ENCODE measurements at places on chromosomes 11 and 22.

DNA sequence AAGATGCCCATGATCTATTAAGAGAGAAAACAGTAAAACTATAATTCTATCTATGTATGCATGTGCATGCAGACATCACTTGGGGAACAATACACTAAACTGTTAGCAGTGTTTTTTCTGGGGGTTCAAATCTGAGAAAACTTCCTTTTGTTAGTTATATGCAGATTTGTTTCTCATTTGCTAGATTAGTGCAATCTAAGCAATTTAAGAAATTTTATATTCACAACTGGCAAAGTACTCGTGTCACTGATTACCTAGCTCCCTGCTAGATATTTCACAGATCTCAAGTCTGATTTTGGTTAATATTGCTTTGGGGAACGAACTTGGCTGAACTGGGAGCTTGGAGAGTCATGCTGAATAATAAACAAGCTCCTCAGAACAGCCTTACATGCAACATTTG is 14.9 kb upstream of the OSBP start:
- DNase-seq, result no peak

GRCh38 chr22:20659920-20660319 is 114.0 kb upstream of the SERPIND1 start:
- no peak for DNase-seq

DNA sequence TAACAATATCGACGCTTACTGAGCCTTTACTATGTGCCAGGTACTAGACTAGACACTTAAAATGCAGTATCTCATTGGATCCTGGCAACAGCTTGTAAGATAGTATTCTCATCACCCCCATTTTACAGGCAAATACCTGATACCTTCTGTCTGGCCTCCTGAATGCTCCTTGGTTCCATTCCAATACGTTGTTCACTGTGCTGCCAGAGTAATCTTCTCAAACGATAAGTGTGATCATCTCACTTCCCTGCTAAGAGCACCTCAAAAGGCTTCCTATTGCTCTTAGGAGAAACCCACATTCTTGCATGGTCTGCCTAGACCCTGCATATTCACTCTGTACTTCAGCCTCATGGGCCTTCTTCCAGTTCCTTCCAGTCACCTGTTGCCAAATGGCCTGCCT is 1.3 kb upstream of the NRIP3 start:
- DNase-seq, result no peak

DNA sequence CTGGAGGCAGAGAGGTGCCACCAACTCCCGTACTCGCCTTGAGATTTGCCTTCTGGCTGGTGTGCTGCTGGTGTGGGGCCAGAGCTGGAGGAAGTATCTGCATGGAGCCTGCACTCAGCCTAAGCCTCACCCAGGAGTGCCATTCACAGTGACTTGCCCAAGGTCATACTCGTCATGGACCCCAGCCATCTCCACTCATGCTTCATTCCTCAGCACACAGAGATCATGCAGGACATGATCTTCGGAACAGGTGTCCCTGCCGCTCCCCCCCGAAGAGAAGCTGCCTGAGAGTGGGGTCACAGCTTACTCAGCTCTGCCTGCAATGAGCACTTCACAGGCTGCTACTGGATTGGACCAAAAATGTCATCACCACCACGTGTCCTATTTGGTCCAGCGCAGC is 49.0 kb downstream of the PC start:
- DNase-seq, result no peak

- no peak for DNase-seq
These were observed 1077.3 kb downstream of the TBC1D22A start for GRCh38 chr22:47839595-47840227.

- no peak for DNase-seq
These were observed 23.7 kb downstream of the NCF4 start for GRCh38 chr22:36884349-36885158.

GRCh38 chr11:76152086-76152681 is 54.1 kb downstream of the WNT11 start:
- DNase-seq, result peak; percentile 74

- DNase-seq, result no peak
These were observed 64.3 kb downstream of the C22orf31 start for GRCh38 chr22:28997342-28997741.

DNA sequence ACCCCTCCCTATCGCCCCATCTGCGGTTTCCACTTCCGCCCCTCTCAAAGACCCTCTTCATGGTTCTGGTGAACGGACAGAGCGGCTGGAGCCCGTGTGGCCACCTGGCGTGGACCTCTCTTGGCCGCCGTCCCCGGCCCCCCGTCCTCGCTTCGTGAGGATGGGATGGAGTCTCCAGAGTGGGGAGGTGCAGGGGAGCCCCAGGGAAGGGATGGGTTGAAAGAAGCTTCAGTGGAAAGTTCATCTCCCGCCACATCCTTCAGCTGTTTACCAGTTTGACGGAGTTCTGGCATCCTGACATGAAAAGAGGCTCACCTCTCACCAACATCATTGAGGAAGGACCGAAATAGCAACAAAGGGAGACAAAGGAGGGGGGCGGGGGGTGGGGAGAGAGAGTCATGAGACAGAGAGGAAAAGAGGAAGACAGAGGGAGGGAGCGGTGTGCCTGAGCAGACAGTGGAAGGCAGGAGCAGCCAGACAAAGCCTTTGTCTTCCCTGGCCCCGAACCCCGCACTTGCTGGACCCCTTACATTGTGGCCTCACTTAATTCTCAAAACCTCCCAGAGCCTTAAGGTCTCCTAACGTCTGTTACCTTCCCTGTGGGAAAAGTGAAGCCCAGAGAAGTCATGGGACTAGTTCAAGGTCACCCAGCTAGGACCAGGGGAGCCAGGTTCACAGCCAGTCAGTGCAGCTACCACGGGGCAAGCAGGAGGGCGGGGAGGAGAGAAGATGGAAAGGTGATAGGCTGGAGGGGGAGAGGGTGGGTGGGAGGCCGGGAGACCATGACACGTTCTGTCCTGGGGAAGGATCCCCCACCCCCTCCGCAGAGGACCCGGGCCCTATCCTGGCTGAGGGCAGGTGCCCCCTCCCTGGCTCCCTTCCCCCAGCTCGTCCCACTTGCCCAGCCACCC is 54.9 kb downstream of the CD6 start:
- DNase-seq, result peak; percentile 43

- DNase-seq, result no peak
These were observed 53.2 kb downstream of the GRIK4 start for GRCh38 chr11:120564573-120565311.

- no peak for DNase-seq
These were observed 887.2 kb downstream of the BRD1 start for GRCh38 chr22:48940266-48941032.

- peak; percentile 24 for DNase-seq
These were observed 67.0 kb upstream of the TBCEL start for GRCh38 chr11:120956710-120957495.

DNA sequence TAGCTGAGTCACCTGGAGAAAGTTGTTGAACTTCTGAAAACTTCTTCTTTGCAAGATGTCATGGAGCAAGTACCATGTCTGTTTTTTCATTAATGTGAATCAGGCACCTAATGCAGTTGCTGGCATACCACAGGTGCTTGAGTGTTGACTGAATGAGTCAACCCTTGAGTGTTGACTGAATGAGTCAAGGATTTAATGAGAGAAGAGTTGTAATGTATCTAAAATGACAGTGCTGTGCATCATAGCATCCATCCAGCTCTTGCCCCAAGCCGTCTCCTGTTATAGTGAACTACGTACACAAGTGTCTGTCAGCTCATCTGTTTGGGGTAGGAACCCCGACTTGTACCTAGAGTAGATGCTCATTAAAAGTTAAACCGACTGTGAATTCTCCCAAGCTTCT is 93.1 kb downstream of the CWC15 start:
- DNase-seq, result no peak

- DNase-seq, result no peak
These were observed 702.4 kb downstream of the NTM start for GRCh38 chr11:132072858-132073211.

GRCh38 chr11:76159983-76160661 is 46.2 kb downstream of the WNT11 start:
- DNase-seq, result no peak

- DNase-seq, result no peak
These were observed 8.9 kb upstream of the ANKK1 start for GRCh38 chr11:113378692-113379091.

DNA sequence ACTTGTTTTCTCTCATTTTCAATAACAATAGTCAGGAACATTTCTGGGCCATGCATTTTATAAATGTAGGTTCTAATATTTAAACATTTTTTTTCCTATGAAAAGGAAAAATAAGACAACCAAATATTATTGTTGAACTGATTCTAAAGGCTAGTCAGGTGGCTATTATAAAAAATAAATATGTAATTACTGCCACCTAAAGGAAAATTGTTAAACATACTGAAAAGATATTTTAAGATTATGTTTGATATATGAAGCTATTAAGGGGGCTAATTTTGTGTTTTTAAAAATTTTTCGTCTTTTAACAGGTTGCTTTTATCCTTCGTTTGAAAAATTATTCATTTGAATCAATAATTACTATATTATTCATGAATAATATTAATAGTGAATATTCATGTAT is 62.2 kb upstream of the FDX1 start:
- DNase-seq, result no peak

DNA sequence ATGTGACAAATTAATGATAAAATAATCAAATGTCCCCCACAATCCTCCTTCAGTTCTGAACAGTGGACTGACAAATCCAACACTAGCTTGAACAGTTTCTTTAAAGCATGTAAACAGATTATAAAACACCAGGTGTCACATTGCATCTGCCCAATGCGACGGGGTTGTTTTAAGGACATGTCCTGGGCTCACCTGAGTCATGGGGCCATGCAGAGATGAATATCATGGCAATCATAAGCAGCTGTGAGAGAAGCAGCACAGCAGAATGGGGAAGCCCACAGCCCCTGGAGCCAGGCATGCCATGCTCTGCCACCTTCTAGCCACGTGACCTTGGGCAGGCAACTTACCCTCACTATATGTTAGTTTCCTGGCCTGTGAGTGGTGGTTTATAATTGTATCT is 93.9 kb upstream of the KCNA4 start:
- no peak for DNase-seq

- no peak for DNase-seq
These were observed 34.0 kb upstream of the TECTA start for GRCh38 chr11:121067026-121067425.

- DNase-seq, result no peak
These were observed 6.1 kb upstream of the ELF5 start for GRCh38 chr11:34519595-34520235.

GRCh38 chr22:19043121-19044085 is 78.8 kb downstream of the DGCR2 start:
- no peak for DNase-seq

DNA sequence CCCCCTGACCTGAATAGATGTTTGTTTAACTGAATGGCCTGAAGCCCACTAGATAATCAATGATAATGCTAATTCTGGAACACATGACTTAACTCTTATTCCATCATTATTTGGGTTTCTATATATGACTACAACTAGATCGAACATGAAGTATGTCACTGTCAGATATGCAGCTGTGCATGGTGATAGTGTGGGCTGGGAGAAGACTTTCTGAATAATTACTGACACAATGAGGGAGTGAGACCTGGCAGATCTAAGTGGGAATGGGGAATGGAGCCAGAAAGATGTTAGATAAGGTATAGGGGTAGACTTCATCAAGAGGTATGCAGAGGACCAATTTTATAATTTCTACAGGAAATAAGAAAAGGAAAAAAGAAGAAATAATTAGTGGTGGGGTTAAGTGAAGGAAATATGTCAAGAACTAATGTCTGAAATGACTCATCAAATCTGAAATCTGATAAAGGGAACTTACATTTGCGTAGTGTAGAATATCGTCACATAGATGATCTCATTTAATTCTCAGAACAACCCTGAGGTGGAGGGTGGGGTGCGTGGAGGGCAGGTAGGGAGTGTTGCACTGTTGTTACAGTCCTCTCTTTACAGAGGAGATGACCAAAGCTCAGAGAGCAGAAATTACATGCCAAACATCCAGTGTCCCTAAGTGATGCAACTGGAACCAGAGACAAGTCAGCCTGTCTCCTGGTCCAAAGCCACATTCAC is 68.2 kb upstream of the EED start:
- no peak for DNase-seq

DNA sequence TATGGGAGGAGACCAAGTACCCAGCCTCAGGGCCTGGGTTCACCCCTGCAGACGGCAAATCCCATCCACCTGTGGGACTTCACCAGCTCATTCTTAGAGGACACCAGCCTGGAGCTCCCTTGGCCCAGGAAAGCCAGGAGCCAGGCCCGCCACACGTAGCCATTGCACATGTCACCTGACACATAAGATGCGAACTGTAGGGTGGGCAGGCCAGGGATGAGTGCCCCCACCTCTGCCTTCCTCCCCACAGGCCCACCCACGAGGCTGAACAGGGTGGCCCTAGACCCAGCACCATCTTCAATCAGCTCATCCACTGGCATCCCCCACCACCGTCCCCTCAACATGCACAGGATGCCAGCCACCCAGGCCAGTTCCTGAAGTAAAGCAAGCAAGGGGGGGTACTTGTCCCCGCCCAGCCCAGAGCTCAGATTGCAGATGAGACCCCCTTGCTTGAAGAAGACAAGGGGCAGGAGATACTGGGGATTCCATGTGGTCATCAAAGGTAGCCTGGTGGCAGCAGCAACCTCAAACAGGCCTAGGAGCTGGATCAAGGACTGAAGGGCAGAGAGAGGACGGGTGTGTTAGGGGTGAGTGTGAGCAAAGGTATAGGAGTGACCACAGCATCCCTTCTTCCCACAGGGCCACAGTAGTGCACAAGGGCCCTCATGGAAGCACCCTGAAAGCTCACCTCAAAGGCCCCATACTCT is 45.6 kb downstream of the IGLL5 start:
- no peak for DNase-seq

GRCh38 chr11:748007-748359 is 719 bp downstream of the TALDO1 start:
- no peak for DNase-seq

DNA sequence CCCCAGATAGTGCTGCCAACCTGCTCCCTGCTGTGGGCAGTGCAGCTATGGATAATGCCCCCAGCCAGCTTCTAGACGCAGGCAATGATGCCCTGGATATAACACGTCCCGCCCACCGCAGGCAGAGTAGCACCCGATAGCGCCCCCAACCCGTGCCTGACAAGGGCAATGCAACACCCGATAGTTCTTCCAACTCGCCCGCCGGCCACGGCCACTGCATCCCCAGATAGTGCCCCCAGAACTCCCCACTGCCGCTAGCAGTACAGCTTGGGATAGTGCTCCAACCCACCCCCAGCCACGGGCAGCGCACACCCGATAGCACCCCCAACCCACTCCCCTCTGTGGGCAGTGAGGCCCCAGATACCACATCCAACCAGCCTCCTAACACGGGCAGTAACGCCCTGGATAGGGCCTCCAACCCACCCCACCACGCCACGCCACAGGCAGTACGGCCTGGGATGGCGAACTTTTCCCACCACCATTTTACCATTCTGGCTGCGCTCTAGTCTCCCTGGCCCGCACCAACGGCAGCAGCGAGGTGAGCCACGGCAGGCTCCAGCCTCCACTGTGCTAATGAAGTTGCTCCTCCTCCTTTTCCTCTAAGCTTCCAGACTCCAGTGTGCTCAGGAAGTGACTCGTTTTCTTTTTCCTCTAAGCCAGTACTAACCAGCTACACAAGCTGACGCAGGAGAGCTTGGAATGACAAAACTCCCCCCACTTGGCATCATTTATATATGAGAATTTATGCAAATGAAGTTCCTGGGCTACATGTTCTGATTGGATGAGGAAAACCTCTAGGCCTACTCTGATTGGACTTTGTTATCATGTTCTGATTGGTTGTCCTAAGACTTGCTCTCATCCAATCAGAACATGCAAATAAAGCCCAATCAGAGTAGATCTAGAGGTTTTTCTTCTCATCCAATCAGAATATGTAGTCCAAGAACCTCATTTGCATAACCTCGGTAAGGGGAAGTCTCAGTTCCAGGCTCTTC is 3.0 kb upstream of the RFPL3 start:
- DNase-seq, result no peak
